HS-27A (cell line): ENCODE measurements at places on chromosomes 2 and 18.

GRCh38 chr18:45255197-45255890 is 359.9 kb upstream of the SLC14A2 start:
- peak; percentile 83 for DNase-seq

- DNase-seq, result no peak
These were observed 74.7 kb downstream of the COPS8 start for GRCh38 chr2:237160271-237160919.

- no peak for DNase-seq
These were observed 84.9 kb downstream of the CMPK2 start for GRCh38 chr2:6780765-6781274.

DNA sequence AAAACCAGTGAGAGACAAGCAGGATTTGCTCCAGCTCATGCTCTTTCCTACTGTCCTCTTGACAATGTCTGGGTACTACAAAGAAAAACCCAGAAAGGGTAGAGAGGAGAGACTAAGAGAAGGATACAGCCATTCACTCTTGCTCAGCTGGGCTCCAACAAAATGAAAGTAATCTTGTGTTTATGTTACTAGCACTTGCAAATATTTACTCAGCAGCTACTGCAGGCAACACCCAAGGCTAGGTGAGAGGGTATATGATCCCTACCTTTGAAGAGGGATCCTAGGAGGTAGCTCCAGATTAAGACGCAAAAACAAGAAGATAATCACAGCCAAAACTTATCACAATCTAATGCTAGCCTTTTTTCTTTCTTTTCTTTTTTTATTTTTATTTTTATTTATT is 329.6 kb upstream of the ACVR2A start:
- DNase-seq, result no peak

DNA sequence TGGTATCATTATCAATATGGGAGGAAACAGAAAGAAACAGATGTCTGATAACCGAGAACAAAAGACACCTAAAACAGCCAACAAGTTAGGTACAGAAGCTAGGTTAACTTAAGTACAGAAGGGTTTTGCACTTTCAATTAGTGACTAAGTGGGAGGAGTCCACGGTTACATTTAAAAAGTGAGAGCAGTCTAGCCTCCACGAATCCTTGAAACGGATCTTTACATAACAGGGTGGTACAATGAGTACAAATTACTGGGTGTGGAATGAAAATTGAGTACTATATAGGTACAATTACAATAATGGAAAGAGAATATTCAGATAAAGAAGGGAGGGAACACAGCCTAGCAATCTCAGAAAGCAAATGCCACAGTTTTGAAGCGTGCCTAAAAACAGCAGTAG is 76.6 kb downstream of the TLK1 start:
- DNase-seq, result no peak

GRCh38 chr2:3654011-3654410 is 4.0 kb upstream of the ALLC start:
- no peak for DNase-seq

- no peak for DNase-seq
These were observed 234.2 kb downstream of the TTC32 start for GRCh38 chr2:19667536-19667949.

DNA sequence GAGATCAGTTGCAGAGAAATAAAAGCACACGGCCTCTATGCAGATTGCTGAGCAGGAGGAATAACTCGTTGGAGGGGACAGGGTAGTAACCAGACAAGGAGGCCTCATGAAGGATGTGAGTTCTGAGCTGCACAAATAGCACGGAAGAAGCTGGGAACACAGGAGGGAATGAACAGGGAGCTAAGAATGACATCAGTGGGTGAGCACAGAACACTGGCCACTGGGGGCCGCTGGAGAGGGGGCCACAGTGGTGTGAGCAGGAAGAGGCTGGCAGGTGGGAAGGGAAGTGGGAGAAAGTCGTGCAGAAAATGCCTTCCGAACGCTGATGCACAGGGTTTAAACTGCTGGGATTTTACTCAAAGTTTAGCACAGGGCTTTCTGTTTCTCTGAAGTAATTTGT is 61.0 kb downstream of the ZAP70 start:
- DNase-seq, result no peak
